ENCODE measurements at places on chromosomes 12 and 14.

DNA sequence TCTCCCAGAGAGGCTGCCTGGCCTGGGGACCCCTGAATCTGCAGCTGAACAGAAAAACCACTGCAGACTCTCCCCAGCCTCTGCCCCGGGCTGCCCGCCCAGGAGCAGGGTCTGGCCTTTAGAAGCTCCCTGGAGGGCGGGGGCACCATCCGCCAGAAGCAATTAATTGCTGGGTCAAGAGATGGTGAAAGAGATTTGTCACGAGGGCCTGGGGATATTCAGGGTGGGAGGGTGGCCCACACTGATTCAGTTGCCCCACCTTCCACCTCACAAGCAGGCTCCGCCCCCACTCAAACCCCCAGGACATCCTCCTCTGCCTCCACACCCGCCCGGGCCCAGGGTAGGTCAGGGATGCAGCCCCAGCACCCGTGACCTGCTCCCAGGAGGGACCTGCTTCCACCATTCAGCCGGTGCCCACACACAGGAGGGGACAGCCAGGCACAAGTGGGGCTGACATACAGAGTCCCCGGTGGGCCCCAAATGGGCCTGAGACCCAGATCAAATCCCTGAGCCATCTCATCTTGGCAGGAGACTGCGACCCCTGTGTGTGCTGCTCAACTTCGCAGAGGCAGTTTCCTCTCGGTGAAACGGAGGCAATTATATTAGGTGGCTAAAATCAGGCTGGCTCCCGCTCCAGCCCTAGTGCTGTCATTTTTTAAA lies 23.0 kb downstream of the NCOR2 start:
- H3K4me1 ChIP-seq = peaks cover 65% of the 10 kb centered on the region
- no peak for DNase-seq
- no peaks in the 10 kb centered on the region for H3K36me3 ChIP-seq
- no peak overlapping the region for H3K4me3 ChIP-seq
- no peak overlapping the region for H3K27ac ChIP-seq

GRCh38 chr12:124075841-124076240 lies 102.8 kb downstream of the ZNF664 start:
- no peaks in the 10 kb centered on the region for H3K36me3 ChIP-seq
- H3K27ac ChIP-seq = no peak overlapping the region
- H3K4me1 ChIP-seq = no peaks in the 10 kb centered on the region
- H3K4me3 ChIP-seq = no peak overlapping the region
- no peak for DNase-seq
- no peaks in the 10 kb centered on the region for H3K27me3 ChIP-seq

DNA sequence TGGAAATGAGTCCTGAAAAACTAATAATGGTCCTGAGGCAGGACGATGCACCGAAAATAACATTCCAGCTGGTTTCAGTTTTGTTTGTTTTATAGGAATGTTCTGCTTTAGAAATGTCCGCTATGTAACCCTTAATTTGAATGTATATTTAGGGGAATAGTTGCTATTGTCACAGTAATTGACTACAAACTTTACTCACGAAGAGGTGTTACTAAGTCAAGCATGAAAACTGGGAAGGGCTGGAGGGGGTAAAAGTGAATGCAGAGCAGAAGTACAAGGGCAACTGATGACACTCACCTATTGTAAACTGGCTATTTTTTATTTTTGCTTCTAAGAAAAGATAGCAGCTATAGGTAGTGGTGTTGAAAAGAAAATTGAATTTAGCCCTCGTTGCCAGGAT lies 230.7 kb upstream of the SYT10 start:
- no peak for DNase-seq
- no peak overlapping the region for H3K27ac ChIP-seq
- no peak overlapping the region for H3K4me3 ChIP-seq
- H3K27me3 ChIP-seq = no peaks in the 10 kb centered on the region

- no peak for DNase-seq
- H3K36me3 ChIP-seq = no peaks in the 10 kb centered on the region
- peaks cover 15% of the 10 kb centered on the region for H3K4me1 ChIP-seq
- no peak overlapping the region for H3K27ac ChIP-seq
- peaks cover 34% of the 10 kb centered on the region for H3K27me3 ChIP-seq
Observed at GRCh38 chr14:55128386-55129085, 516 bp upstream of the LGALS3 start.

- DNase-seq = no peak
- H3K36me3 ChIP-seq = peaks cover 17% of the 10 kb centered on the region
- H3K4me3 ChIP-seq = peak overlapping the region; percentile 18
- peaks cover 37% of the 10 kb centered on the region for H3K4me1 ChIP-seq
- H3K27me3 ChIP-seq = no peaks in the 10 kb centered on the region
Observed at GRCh38 chr12:67646775-67647174, 1.8 kb upstream of the DYRK2 start.

DNA sequence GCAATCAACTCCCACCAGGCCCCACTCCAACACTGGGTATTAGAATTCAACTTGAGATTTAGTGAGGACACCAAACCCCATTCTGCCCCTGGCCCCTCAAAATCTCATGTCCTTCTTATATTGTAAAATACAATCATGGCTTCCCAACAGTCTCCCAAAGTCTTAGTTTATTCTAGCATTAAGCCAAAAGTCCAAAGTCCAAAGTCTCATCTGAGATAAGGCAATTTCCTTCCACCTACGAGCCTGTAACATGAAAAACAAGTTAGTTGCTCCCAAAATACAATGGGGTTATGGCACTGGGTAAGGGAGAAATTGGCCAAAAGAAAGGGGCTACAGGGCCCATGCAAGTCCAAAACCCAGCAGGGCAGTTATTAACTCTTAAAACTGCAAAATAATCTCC lies 46.6 kb upstream of the TMTC1 start:
- no peaks in the 10 kb centered on the region for H3K27me3 ChIP-seq
- H3K4me1 ChIP-seq = no peaks in the 10 kb centered on the region
- DNase-seq = no peak
- H3K36me3 ChIP-seq = no peaks in the 10 kb centered on the region
- no peak overlapping the region for H3K27ac ChIP-seq

GRCh38 chr14:28247491-28247890 lies 519.1 kb upstream of the FOXG1 start:
- H3K27me3 ChIP-seq = no peaks in the 10 kb centered on the region
- no peaks in the 10 kb centered on the region for H3K4me1 ChIP-seq
- no peak overlapping the region for H3K4me3 ChIP-seq
- no peak overlapping the region for H3K27ac ChIP-seq

- H3K4me3 ChIP-seq = peak overlapping the region; percentile 73
- peaks cover 9% of the 10 kb centered on the region for H3K4me1 ChIP-seq
- H3K36me3 ChIP-seq = no peaks in the 10 kb centered on the region
- H3K27me3 ChIP-seq = peaks cover 59% of the 10 kb centered on the region
- no peak for DNase-seq
- H3K27ac ChIP-seq = no peak overlapping the region
Observed at GRCh38 chr14:61811882-61812346, 49.7 kb downstream of the SNAPC1 start.

DNA sequence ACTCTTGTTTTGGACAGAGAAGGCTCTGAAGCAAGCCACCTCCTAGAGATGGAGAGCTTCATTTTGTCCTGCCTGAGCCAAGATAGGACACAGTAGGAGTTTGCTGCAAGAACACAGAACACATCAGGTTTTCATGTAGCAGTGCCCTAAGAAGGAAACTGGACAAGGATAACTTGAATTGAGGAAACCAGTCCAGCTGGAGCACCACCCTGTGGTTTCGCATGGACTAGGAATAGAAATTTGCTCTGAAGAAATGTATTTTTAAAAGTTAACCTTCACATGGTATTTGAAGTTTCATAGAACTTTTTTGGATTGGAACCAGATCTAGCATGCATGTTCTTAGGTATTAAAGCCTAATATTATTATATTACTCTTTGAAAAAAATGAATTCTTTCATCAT lies 68.8 kb downstream of the RERG start:
- no peak overlapping the region for H3K27ac ChIP-seq
- no peaks in the 10 kb centered on the region for H3K36me3 ChIP-seq
- H3K4me3 ChIP-seq = no peak overlapping the region
- DNase-seq = no peak
- H3K27me3 ChIP-seq = no peaks in the 10 kb centered on the region

DNA sequence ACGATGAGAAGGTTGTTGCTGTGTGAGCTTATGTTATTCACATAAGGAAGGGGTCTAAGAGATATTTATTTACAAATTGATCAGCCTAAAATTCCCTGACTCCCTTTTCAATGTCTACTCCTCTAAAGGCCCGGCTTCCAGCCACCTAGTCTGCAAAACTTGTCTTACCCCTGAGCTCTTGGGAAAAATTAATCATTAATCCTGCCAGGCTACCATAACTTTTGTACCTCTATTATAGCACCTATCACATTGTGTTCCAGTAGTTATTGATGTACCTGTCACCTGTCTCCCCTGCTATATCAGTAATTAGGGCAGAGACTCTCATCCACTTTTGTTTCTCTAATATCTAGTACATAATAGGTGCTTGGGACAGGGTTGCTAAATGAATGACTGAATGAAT lies 29.3 kb upstream of the FRS2 start:
- H3K4me3 ChIP-seq = no peak overlapping the region
- no peaks in the 10 kb centered on the region for H3K4me1 ChIP-seq
- no peaks in the 10 kb centered on the region for H3K27me3 ChIP-seq
- no peak for DNase-seq

- H3K4me3 ChIP-seq = no peak overlapping the region
- no peaks in the 10 kb centered on the region for H3K27me3 ChIP-seq
- H3K4me1 ChIP-seq = peaks cover 11% of the 10 kb centered on the region
- DNase-seq = no peak
- no peak overlapping the region for H3K27ac ChIP-seq
- no peaks in the 10 kb centered on the region for H3K36me3 ChIP-seq
Observed at GRCh38 chr12:108297424-108297823, 41.7 kb downstream of the CMKLR1 start.

- no peak overlapping the region for H3K4me3 ChIP-seq
- no peaks in the 10 kb centered on the region for H3K36me3 ChIP-seq
- no peak overlapping the region for H3K27ac ChIP-seq
- H3K27me3 ChIP-seq = peaks cover 2% of the 10 kb centered on the region
- peak; percentile 73 for DNase-seq
- peaks cover 10% of the 10 kb centered on the region for H3K4me1 ChIP-seq
Observed at GRCh38 chr14:61894452-61895077, 132.3 kb downstream of the SNAPC1 start.

DNA sequence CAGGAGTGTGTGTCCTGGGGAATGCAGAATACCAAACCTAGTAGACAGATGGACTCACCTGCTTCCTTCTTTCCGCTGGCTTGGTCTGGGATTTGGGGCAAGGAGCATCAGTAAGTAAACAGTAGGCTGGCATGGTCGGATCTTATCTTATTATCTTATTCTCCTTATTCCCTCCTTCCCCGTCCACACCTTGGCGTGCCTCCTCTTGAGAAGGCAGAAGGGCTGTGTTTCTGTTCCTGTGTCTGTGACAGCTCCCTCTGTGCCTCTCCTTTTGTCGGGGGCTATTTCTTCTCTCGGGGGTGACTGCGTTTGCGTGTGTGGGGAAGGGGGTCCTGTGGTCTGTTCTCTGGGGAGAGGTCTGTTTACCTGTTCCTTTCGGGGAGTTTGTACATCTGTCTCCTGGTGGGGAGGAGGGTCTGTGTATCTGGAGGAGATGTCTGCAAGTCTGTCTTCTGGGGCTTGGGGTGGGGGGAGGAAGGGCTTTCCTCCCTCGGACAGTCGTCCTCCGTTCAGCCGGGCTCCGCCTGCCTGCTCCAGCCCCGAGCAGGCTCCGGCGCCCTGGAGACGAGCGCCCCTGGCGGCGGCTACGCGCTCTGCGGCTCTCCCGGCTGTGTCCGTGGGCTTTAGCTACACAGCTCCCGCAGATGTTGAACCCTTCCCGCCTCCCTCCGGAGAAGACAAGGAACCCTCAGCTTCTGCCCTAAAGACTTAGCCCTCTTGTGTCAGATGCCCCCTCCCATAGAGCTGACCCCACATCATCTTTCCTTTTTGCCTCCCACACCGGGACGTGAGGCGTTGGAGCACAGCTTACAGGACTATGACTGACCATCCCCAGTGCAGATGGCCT lies 4.4 kb downstream of the KRT86 start:
- H3K4me3 ChIP-seq = no peak overlapping the region
- H3K36me3 ChIP-seq = no peaks in the 10 kb centered on the region
- no peaks in the 10 kb centered on the region for H3K4me1 ChIP-seq
- H3K27me3 ChIP-seq = peaks cover 25% of the 10 kb centered on the region

DNA sequence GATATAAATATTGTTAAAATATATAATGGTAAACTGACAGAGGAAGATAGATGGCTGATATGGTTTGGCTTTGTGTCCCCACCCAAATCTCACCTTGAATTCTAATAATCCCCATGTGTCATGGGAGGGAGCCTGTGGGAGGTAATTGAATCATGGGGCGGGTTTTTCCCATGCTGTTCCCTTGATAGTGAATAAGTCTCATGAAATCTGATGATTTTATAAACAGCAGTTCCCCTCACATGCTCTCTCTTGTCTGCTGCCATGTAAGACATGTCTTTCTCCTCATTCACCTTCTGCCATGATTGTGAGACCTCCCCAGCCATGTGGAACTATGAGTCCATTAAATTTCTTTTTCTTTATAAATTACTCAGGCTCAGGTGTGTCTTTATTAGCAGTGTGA lies 46.3 kb downstream of the PTCSC3 start:
- DNase-seq = no peak
- no peaks in the 10 kb centered on the region for H3K36me3 ChIP-seq

DNA sequence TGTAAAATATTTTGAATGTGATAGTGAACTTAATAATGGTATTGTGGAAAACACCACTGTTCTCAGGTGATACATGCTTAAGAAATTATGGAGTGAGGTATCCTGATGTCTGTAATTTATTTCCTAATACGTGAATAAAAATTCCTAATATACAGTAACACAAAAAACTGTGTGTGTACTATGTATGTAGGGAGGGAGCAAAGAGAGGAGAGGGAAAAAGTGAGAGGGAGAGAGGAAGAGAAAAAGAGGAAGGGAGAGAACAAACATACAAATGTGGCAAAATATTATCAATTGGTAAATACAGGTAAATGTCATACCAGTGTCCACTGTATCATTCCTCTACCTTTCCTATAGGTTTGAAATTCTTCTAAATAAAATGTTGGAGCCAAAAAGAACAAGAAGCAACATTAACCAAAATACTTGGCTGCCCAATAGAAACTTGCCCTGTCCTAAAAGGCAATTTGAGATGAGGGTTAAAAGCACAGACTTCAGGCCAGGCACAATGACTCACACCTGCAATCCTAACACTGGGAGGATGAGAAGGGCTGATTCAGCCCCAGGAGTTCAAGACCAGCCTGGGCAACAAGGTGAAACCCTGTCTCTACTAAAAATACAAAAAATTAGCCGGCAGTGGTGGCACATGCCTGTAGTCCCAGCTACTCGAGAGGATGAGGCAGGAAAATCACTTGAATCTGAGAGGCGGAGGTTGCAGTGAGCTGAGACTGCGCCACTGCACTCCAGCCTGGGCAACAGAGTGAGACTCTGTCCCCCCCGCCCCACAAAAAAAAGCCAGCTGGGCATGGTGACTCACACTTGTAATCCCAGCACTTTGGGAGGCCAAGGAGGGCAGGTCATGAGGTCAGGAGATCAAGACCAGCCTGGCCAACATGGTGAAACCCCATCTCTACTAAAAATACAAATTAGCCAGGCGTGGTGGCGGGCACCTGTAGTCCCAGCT lies 14.5 kb downstream of the R3HDM2 start:
- DNase-seq = no peak
- H3K27me3 ChIP-seq = no peaks in the 10 kb centered on the region
- H3K4me3 ChIP-seq = no peak overlapping the region
- peak overlapping the region; percentile 25 for H3K27ac ChIP-seq
- H3K4me1 ChIP-seq = peaks cover 27% of the 10 kb centered on the region

GRCh38 chr14:64040044-64040443 lies 187.2 kb downstream of the SYNE2 start:
- peaks cover 23% of the 10 kb centered on the region for H3K36me3 ChIP-seq
- no peak for DNase-seq
- H3K4me1 ChIP-seq = no peaks in the 10 kb centered on the region
- H3K27ac ChIP-seq = no peak overlapping the region
- H3K27me3 ChIP-seq = no peaks in the 10 kb centered on the region
- no peak overlapping the region for H3K4me3 ChIP-seq
